ENCODE measurements at places on chromosomes 6 and 20. TPM values are rescaled to one million over a fixed set of nuclear protein-coding genes. Genes with fewer than 3 reads are reported as not detected.

GRCh38 chr20:38203337-38203980, 38.4 kb upstream of the TGM2 start:
- DNase-seq = no peak

- no peak for DNase-seq
These were observed 50.6 kb downstream of the LAMA4 start for GRCh38 chr6:112203577-112204349.

Gene CDH4
- 1.1 TPM for total RNA-seq

Gene GTSF1L
- not detected for total RNA-seq

Gene RAET1L
- total RNA-seq = not detected

Measured in gastrocnemius medialis (tissue), 4 donors.